ENCODE measurements at places on chromosomes 1 and 21.

DNA sequence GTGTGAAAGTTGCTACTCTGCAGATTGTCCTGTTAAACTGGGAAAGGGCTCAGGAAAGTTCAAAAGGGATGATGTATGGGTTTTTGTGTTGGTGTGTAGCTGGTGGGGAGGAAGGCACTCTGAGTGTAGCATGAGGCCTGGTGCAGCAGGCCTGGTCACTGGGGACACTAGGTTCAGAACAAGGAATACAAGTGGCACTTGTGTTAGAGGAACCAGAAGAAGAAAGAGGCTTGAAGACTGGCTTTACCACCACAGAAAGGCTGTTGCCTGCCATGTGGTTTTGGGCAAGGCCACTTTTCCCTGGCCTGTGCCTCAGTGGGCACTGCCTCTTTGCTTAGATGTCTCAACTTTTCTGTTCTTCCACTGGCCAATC, 122.8 kb downstream of the NOS1AP start:
- DNase-seq, result no peak

DNA sequence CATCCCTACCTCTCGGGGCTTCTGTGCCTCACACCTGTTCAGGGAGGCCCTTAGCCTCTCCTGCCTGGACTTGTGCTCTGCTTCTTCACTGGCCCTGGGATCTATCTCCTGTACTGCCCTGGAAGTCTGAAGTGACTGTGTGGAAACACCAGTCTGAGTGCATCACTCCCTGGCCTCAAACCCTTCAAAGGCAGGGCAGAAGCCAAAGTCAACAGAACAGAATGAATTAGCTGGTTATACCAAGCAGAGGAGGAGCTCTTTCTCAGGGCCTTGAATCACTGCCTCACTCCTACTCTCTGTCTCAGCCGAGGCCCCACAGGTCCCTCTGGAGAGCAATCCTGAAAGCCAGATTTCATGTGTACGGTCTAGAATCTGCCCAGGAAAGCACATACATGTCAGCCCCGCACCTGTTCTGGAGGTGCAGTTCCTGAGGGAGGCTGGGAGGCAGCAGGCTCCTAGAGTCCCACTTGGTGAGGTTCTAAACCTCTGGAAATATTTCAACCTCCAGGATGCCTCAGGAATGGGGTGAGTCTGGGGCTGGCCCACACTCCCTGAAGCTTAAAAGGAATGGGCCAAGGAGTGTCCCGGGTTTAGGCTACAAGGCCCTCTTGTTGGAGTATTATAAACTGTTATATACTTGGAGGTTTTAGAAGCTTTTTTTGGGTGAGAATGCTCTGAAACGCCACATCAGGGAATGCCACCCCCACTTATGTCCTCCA, 98.3 kb downstream of the ABCA4 start:
- no peak for DNase-seq

GRCh38 chr1:12161324-12161661, 5.5 kb upstream of the TNFRSF1B start:
- DNase-seq, result no peak

DNA sequence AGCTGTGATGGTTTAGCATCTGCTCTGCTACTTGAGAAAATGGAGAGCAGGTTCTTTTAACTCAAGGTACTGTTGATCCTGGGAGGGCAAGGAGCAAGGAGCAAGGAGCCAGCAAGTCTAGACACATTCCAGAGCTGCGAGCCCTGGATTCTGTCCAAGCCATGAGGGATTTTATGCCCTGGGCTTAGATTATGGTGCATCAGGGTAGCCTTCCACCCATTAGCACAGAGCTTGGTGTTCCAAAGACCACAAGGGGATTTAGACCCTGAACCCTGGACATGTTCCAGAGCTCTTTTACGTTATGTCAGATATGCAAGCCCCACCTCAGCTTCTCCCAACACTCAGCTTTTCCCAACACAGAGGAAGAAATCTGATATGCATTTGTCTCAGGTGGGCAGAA, 2.0 kb upstream of the OR14I1 start:
- DNase-seq, result no peak

GRCh38 chr21:33388188-33388587, 15.0 kb upstream of the IFNGR2 start:
- peak; percentile 76 for DNase-seq

GRCh38 chr1:79568411-79568810, 561.9 kb upstream of the ADGRL4 start:
- no peak for DNase-seq

- peak; percentile 85 for DNase-seq
Observed at GRCh38 chr1:42941640-42942330, 16.9 kb downstream of the SLC2A1 start.

DNA sequence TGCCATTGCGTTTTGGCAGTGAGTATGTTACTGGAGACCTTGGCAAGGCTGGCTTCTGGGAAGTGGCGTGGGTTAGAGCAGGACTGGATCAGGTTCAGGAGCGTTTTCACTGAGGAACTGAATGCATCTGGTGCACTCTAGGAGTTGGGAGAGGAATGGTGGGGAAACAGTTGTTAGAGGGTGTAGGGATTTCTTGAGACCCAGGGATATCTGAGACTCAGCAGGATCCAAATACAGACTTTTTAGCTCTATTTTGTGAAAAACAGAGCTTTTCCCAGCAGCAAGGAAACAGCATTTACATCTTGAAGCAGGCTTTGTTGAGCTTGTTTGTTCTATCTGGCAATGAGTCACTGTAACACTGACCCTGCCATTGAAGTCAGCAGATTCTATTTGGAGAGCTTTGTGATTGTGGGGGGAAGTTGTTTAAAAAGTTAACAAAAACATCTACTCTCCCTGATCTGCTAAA, 56.9 kb upstream of the NRIP1 start:
- DNase-seq, result no peak

- peak; percentile 13 for DNase-seq
Observed at GRCh38 chr1:85502625-85503083, 37.7 kb upstream of the DDAH1 start.

- peak; percentile 33 for DNase-seq
Observed at GRCh38 chr1:226027538-226028217, 28.5 kb upstream of the SDE2 start.

- DNase-seq, result no peak
Observed at GRCh38 chr21:24025101-24025500, 1582.2 kb downstream of the MRPL39 start.

DNA sequence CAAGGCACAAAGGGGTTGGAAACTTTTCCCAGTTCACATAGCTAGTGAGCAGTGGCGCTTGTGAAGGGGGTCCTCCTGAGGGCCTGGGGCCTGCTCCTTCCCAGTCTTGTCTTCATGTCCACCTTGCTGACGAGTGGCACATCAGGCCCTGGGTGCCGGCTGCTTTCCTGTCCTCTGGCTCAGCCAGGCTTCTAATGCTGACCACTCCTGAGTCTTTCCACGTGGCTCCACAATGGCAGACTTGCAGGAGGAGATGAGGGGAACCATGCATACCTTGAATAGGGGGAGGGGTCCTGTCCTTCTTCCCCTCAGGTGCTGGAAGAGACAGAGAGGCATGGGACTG, 38.7 kb downstream of the MAPKAPK2 start:
- DNase-seq, result no peak

DNA sequence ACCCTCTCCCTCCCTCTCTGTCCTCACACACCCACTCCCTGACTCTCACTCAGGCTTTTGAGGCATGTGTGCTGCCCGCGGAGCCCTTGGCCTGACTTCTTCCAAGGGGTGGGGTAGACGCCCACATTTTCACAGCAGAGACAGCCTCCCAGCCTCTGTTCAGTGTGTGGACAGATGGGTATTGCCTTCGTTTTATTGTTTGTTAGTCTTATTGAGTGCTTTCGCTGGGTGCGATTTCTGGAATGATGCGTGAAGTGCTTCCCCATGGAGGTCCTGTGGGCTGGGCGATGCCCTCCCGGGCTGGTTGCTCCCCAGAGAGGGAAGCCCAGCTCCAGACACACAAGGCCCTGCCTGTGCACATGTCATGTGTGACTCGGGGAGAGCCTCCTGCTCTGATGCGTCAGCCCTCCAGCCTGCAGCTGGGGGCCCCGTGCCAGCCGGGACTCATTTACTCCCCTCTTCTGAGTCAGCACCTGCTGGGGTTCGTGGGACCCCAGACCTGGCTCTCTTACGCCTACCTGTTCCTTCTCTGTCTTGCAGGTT, 14.7 kb downstream of the PDXK start:
- peak; percentile 71 for DNase-seq

All from suppressor macrophage treated with lipopolysaccharide for 4 hours (primary cell).